RPMI8226 (cell line): ENCODE measurements at places on chromosomes 6 and 20.
A peak's percentile ranks its signal among the peaks of the same experiment; 100 is the strongest.

GRCh38 chr6:113202852-113203714 is 654.1 kb upstream of the MARCKS start:
- no peak for DNase-seq

- no peak for DNase-seq
Measured at GRCh38 chr6:12851123-12851695, 134.6 kb downstream of the PHACTR1 start.

- DNase-seq = no peak
Measured at GRCh38 chr6:158046201-158047126, 64.8 kb downstream of the SYNJ2 start.

DNA sequence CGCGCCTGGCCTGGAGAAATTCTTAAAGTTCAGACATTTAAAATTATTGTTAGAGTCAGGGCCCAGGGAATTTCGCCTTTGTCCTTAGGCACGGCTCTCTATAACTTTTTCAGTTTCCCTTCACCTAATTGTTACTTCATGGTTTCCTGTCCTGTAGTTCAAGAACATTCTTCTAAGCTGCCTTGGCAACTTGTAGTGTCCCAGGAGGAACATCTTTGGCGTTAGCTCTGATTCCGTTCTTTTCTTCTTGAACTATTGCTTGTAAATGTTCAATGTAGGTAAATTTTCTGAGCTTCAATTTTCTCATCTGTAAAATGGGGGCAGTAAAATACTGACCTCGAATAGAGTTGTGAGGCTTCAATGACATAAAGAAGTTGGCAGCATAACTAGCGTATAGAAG is 41.8 kb downstream of the TIAM2 start:
- DNase-seq = no peak

DNA sequence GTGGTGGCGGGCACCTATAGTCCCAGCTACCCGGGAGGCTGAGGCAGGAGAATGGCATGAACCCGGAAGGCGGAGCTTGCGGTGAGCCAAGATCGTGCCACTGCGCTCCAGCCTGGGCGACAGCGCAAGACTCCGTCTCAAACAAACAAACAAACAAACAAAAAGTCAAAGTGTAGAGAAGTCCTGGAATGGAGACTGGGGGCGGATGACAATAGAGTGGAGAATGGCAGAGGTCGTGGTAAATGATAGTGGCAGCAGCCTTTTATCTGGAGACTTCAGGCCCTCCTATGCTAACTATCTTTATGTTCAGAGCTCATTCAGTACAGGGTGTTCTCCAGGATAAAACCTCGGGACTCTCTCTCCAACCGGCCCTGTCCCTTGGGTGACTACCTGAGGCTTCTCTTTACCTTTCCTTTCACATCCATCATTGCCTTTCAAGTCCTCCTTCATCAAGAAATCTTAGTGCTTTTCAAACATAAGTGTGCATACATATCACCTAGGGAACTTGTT is 1.4 kb upstream of the FKBPL start:
- no peak for DNase-seq

DNA sequence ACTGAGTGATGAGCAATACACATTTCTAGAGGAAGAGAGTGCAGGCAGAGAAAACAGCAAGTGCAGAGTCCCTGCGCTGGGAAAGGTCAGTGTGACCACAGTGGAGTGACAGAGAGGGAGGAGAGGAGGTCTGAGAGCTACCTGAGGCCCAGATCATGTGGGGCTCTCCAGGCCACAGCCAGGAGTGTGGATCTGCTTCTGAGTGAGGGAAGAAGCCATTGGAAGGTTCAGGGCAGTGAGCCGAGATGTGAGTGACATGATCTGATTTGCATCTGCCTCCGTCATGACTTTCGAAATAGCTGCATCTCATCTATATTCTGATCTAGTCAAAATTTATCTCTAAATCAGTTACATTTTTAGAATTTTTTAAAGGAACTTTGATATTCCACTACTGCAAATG is 367.1 kb downstream of the PREX1 start:
- DNase-seq = no peak

GRCh38 chr6:36821581-36822335 is 17.5 kb downstream of the CPNE5 start:
- DNase-seq = no peak

DNA sequence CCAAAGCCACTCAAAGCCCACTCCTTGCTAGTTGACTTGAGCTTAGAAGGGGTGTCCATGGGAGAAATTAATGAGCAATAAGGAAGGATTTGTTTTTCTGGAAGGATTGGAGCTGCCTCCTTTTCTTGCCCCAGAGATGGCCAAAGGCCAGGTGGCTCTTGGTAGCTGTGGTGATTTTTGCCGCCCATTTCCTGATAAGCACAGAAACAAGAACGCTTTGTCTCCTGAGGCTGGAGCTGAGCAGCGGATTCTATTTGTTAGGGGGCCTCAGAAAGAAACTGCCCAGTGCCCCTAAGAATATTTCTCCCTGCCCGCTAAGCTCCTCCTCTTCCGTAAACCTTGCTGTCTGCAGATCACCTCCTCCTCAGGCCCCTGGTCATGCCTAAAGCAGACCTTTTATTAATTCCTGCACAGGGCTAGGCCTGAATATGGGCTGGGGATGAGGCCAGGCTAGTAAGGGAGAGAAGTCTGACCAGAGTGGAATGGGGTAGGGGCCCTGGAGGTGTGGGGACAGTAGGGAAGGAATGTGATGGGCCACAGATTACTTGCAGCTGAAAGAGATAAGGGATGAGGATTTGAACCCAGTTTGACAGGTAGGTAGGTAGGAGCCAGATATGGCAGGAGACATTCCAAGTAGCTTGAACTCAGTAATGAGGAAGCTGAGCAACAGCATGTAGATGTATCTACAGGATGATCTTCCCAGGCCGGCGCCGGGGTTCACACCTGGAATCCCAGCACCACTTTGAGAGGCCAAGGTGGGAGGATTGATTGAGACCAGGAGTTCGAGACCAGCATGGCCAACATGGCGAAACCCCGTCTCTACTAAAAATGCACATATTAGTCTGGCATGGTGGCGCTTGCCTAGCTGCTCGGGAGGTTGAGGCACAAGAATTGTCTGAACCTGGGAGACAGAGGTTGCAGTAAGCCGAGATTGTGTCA is 71.2 kb upstream of the NAA20 start:
- no peak for DNase-seq

- DNase-seq = no peak
Measured at GRCh38 chr6:21596949-21597682, 3.6 kb downstream of the SOX4 start.

DNA sequence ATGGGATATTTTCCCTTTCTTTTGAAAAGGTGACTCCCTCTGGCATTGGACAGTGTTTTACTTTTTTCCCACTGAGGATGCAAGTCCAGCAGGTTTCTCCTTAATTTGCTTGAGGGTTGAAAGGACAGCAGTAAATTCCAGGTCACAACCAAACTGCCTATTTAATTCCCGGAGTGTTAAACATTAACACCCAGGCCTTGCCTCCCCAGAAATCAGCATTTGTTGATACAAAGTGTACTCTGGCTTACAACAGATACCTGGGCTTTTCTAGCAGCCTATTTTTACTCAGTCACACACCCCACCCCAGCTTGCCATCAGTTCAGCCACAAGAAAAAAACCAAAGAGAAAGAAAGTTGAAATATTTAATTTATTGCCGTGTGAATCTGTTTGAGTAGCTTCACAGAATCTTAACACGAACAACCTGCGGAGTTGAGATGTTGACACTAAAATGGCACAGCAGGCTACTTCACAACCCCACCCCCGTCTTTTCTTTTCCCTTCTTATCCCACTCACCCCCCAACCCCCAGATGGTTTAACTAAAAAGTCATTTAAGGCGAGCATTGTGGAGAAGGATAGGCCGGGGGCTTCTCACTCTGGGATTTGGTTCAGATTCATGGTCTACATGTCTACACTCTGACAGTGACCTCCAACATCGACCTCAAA is 45.7 kb downstream of the MYLIP start:
- no peak for DNase-seq

DNA sequence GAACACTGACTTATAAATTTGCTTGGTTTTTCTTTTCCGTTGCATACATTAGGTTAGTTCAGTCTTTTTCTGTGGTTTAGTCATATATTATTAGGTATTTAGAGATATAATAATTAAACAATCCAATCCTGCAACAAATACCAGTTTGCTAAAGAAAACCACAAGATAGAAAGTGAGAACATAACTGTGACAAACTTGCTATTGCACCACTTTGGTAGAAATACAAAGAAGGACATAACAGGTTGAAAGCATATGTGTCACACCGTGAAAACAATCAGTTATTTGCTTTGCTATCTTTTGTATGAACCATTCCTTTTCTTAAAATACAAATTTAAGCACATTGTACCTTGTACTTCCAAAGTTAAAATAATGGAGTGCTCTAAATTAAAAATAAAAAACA is 42.0 kb upstream of the KCNQ5 start:
- DNase-seq = no peak

DNA sequence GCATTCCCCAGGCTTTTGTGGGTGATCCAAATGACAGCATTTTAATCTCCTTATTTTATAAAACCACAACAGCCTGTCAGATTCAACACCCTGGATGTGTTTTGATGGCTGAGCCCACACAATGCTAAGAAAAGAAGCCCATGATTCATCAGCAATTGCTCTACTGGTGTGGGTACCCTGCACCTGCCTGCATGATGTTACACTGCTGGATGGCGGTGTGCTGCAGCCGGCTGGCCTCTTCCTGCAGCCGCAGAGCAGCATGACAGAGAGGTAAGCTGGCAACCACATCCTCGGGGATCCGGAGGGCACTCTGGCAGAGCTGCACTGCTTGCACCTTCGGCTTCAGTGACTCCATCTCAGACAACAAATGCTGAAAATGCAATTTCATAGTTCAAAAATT is 327.5 kb downstream of the SYNE1 start:
- peak; percentile 57 for DNase-seq

- no peak for DNase-seq
Measured at GRCh38 chr20:61534346-61534745, 282.3 kb downstream of the CDH4 start.

DNA sequence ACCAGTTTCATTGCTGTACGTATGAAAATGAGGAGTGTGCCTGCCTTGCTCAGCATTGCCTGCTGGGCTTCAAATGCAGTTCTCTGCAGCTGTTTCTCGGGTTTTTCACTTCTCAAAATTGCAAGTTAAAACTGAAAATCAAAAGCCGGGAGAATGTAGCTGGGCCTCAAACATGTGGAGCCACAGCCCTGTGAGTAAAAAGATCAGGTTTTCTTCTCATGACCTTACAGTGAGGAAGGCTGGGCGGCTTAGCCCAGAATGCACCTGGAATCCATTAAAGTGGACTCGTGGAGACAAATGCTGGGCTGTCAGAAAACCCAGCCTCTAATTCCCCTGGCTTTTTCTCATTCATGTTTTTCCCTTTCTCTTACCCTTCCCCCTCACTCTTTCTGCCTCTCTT is 34.4 kb downstream of the DSE start:
- peak; percentile 84 for DNase-seq

DNA sequence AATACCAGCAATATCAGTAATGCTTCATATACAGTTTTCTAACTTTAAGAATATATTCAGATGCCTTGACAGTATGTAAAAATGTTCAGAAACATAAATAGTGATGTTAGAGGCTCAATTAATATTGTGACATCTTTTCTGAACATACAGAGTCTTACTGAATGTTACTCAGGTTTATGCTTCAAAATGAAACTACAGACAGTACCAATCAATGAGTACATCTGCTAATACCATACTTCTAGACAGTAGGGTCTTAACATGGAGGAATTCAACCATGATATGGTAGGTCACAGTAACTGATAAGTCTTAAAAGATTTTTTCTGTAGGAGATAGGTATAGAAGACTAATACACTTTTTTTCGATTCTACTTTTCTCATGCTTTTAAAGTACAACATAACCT is 8.3 kb downstream of the GCLC start:
- no peak for DNase-seq

DNA sequence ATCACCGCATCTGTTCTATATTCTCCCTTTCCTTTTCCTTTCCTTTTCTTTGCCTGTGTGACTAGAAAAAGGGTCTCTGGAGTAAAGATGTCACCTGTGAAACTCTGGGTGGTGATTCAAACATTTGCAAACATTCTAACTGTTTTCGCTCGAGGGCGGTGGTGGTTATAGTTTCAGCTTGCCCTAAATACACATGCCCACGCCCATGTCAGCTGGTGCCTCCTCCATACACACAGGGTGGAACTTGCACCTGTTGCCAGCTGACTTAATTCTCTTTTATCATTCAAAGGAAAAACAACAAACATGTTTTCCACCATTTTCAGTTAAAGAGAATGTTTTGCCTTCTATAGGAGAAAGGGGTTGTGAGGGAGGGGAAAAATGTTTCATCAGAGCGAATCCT is 381.9 kb upstream of the ARID1B start:
- DNase-seq = no peak

GRCh38 chr6:98976674-98977385 is 29.1 kb upstream of the FBXL4 start:
- no peak for DNase-seq

GRCh38 chr6:157366648-157367047 is 14.3 kb upstream of the ZDHHC14 start:
- no peak for DNase-seq

GRCh38 chr6:135506270-135506997 is 8.9 kb upstream of the AHI1 start:
- DNase-seq = peak; percentile 32

DNA sequence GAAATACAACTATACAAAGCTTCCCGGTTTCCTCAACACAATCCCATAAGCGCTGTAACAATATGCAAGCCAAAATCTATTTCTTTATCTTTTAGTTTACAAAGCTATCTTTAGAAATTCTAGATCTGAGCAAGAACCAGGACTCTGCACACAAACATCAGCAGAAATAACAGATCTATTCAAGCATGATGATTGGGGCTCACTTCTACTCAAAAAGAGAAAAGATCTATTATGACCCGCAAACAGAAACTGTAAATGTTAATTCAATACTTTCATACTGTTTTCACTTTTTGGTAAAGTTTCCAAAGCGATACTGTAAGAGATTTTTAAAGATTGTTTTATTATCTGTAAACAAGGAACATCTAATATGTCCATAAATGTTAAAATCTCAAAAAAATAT is 86.6 kb downstream of the SESN1 start:
- no peak for DNase-seq

GRCh38 chr6:12621754-12622153 is 94.8 kb upstream of the PHACTR1 start:
- no peak for DNase-seq
